ENCODE measurements at places on chromosomes 7 and 10.

DNA sequence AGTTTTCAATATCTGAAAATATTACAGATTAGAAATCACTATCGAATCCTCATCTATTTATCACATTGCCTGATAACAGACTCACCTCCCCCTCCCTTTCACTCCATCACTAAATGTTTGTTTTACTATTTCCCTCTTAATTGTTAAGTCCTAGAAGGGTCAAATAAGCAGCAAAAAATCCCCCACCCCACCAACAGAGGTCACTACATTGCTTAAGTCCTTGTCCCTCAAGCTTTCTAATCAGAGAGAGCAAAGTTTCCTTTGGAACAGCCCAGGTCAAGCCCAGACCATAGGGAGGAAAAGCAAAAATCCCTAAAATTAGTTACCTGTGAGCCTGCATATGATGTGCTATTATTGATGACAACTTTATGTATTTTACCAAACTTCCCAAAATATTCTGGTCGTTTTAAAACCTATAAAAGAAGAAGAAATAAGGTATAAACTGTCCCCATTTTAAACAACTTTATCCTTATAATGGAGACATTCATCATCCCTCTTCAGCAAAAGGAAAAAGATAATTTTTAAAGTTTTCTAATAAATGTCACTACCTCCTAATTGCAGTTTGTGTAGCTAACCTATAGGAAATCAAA lies 95.0 kb downstream of the CNOT4 start:
- DNase-seq, result no peak

DNA sequence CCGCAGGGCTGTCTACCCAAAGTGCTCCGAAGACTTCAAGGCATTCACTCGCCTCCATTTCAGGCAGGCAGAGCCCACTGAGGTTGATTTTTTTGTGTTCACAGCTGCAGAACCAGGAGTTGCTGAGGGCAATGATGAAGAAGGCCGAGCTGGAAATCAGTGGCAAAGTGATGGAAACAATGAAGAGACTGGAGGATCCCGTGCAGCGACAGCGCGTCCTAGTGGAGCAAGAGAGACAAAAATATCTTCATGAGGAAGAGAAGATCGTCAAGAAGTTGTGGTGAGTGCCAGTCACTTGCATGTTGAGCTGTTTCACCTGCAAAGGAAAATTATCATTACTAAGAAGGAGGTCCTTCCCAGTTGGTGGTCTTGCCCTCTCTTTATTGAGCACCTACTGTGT lies 210.5 kb downstream of the ARHGAP21 start:
- no peak for DNase-seq

DNA sequence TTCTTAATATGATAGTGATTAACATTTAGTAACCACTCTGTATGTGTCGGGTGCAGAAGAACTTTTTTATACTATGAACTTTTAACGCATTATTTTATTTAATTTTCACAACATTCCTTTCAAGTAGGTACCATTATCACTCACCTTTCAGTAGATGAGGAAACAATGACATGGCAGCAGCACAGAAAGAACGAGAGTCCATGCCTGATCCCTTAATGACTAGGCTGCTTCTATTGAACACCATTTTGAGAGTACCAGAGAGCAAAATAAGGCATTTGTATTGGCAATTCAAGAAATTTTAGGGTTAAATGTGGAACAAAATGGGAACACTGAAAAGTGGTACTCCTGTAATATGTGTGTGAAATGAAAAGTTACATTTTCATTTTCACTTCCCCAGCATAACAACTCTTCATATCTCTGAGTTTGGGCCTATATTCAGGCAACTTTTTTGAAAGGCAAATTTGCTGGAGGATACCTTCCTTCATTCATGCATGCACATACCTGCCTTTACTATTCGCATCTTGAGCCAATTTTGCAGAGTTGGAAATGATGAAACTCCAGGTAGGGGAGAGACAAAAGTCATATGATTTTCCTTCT lies 12.8 kb downstream of the LRRN3 start:
- no peak for DNase-seq

- DNase-seq, result no peak
These were observed 263.7 kb upstream of the PPP2R2D start for GRCh38 chr10:131636841-131637724.

GRCh38 chr7:88522771-88523293 lies 216.1 kb upstream of the STEAP4 start:
- DNase-seq, result no peak

DNA sequence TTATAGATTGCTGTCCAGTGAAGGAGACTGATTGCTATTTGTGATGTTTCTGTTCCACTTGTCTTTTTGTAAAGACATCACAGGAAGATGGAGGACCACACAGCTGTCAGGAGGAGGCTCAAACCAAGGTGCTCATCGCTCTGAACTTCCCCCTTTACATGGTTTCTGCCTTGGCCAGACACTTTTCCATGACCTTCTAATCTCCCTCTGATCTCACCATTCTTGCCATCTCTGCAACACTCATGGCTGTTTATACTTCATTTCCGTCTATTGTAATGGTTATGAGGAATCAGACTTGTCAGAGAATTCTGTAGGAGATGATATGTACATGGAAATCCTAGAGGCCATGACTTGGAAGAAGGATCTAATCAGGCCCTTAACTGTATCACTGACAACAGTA lies 1.7 kb upstream of the TAS2R5 start:
- DNase-seq, result no peak

GRCh38 chr10:60098677-60099601 lies 192.6 kb upstream of the CCDC6 start:
- DNase-seq, result no peak

DNA sequence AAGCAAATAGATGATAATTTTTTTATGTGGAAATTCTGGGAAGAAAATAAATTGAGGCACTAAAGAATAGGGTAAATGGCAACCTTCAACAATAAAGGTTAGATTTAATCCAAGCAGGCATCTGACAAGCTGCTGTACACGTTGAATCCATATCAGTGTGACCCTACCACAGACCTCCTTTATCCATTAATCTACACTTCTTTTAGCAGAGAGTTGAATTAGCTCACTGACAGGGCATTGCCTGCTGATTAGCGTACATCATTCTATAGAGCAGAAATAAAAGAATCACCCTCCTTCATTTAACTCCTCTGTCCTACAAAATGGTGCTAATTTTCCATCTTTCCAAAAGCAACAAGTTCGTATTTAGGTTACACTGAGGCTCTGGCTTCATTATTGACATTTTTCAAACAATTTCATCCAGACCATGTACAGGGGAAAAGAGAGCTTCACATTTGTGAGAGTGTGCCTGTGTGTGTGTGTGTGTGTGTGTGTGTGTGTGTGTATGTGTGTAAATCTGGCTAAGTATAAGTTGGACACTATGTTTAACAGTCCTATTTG lies 356.0 kb downstream of the TFEC start:
- DNase-seq, result no peak

DNA sequence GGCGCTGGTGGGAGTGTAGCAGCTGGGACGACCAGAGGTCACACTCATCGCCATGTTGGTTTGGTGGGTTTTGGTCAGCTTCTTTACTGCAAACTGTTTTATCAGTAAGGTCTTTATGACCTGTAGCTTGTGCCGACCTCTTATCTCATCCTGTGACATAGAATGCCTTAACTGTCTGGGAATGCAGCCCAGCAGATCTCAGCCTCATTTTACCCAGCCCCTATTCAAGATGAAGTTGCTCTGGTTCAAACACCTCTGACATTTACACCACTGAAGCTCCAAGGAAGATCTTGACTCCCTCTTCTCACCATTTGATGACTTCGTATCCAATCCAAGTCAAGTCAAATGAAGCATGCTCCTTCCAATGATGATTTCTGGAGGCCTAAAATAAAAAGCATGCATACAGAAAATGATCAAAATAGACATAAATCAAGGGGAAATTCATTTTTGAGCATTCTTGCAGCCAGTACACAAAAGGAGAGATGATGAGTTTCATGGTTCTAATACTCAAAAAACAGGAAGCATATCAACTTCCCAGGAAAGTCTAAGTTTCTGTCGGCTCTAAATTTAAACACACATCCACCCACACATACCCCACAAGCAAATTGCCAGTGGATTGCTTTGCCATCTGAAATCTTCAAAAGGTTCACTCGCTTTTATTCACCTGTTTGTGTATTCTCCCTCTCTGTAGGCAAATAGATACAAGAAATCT lies 2.4 kb upstream of the PSMG3 start:
- no peak for DNase-seq

DNA sequence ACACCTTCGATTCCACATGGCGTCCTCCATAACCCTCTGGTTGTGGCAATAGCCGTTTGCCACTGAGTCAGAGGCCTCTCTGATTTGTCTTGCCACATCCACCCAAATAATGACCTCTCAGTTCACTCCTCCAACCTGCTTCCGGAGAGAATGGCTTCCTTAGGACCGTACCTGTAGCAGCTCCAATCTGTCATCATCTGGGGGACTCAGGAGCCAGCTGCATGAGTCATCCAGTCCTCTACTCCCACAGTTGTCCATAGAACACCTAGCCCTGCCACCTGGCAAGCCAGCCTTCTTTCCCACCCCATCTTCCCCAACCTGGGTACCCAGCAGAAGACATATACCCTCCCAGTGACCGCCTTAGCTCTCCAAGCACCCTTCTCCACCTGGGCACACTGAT lies 64.4 kb upstream of the MXI1 start:
- DNase-seq, result no peak

GRCh38 chr7:55052741-55053427 lies 34.1 kb downstream of the EGFR start:
- no peak for DNase-seq

DNA sequence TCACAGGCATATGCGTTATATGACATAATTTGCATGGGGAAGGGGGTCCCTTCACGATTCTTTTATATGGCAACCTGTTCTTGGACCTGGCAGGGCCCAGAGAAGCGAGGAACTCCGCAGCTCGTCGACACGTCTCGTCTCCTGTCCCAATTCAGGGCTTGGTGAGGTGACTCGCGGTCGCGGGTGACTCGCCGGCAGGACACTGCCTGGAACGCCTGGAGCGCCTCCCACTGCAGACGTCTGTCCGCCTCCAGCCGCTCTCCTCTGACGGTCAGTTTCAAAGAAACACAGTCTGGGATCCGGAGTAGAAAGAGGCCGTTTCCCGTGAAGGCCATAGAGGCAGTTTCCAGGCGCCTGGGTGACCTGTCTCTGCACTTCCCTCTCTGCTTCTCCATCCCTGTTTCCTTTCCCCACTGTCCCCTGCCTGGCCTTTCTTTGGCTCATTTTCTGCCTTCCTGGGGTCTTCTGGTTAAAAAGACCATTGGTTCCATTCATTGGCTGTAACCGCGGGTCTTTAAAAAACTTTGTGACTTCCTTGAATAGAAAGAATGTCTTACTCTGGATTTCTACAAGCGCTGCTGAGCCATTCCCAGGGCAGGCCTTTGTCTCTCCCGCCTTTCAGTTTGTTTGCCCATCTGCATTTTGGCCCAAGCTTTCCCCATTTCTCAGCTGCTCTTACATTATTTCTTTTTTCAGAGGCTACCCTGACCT lies 1.2 kb downstream of the UPP1 start:
- DNase-seq, result no peak

- DNase-seq, result no peak
These were observed 1.1 kb downstream of the BAZ1B start for GRCh38 chr7:73520673-73521635.

DNA sequence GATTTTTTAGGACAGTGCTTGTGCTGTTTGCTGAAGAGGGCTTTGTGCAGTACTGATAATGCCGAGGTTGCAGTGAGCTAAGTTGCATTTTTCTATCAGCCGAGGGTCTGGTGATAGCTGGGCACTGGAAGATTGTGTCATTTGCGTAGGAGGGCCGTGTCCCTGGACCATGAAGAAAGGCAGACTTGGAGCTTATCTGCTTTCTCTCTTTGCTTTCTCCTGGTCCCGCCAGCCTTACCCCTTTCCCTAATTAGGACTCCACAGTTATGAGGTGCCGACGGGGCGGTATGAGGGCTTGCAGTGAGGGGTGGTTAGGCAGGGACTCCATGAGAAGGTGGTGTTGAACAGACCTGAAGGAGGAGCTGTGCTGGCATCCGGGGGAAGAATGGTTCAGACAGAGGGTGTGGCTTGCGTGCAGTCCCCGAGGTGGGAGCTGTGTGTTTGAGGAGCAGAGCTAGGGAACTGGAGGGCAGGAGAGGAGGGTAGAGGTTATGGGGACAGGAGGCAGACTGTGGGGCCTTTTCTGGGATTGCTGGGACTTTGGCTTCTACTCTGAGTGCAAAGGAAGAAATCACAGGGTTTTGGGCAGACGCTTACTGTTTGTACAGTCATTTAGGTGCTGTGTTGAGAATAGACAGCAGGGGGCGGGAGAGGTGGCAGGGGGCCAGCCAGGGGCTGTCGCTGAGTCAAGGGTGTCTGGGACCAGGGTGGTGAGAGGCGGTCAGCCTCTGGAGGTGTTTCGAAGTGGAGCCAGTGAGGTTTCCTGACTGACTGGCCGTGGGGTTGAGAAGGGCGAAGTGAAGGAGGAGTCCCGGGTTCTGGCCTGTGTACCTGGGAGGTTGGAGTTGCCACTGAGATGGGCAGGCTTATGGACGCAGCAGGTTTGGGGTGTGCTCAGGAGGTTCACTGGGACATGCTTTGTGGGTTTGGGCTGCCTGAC lies 43.4 kb downstream of the PRF1 start:
- no peak for DNase-seq

DNA sequence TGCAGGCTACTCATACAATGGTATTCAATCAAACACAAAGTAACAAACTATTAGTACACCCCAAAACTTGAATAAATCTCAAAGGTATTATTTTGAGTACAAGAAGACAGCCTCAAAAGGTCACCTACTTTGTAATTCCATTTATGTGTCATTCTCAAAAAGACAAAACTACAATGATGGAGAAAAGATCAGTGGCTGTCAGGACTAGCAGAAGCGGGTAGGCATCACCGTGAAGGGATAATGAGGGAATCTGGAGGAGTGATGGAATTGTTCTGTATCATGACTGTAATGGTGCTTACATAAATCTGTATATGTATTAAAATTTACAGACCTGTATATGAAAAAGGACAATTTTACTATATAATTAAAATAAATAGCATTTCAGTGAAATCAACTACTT lies 37.0 kb downstream of the COG5 start:
- no peak for DNase-seq

- DNase-seq, result no peak
These were observed 10.0 kb downstream of the FAM171A1 start for GRCh38 chr10:15361131-15361530.

GRCh38 chr10:484925-485661 lies 204.4 kb downstream of the DIP2C start:
- DNase-seq, result no peak

DNA sequence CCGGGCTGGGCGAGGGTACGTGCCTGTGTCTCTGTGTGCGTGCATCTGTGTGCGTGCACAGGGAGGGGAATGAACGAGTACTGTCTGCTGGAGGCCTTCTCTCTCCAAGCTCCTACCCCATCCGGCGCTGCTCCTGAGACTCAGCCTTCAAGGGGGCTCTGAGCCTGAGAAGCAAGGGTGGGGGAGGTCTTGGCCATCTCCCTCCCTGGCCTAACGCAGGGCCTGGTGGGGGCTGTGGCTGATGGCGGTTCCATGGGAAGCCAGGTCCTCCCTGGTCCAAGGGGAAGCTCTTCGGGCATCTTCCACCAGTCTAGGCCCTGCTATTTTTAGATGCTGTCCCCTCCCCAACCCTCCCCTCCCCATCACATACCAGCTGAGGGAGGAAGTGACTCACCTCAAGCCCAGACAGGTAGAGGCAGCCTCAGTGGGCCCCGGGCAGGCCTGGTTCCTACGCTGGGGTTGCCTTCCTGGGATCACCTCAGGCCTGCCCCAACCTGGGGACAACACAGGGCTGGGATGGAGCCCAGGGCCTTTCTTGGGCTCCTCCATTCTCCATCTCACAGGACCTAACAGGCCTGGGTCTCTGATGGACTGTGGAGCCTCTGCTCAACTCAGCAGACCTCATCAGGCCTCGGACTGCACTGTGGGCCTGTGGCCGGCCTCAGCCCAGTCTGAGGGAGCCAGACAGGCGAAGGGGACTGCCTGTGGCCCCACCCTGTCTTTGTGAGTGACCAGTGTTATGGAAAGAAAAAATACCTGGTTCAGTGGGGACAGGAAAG lies 32.2 kb downstream of the DNAJB12 start:
- DNase-seq, result no peak
